ENCODE measurements at places on chromosomes 6 and 20.
A peak's percentile ranks its signal among the peaks of the same experiment; 100 is the strongest.

DNA sequence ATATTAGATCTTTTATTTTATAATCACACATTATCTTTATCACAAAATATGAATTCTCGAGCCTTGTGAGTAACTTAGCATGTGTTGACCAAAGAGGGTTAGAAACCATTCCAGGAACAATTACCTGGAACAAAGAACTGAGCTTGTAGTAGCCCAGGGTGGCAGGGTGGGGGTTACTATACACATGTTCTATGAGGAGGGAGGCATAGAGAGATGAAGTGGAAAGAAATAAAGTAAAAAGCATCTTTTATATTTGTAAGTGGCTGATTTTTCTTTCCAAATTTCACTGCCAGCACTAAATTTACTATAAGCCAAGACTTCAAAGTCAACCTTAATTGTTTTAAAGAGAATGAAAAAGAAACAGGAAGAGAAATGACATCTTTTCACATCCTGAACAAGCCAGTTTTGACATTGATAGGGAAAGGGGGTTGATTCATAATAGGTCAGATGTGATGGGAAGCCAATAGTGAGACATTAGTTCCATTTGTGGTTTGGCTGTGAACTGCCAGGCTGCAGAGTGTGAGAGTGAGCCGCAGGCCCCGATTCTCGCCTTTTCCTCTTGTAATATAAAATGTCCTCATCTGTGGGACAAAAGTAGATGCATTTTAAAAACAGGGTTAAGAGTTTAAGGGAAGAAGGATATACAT lies 52.7 kb upstream of the MYB start:
- peak; percentile 36 for DNase-seq

DNA sequence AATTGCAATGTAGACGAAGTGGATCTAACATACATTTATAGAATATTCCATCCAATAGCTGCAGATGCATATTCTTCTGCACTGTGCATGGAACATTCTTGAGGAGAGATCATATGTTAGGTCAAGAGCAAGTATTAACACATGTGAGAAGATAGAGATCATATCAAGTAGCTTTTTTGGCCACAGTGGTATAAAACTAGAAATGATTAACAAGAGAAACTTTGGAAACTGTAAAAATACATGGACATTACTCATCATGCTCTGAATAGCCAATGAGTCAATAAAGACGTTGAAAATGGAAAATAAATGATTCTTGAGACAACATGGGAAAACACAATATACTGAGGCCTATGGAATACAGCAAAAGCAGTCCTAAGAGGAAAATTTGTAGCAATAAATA lies 94.2 kb downstream of the STXBP5 start:
- DNase-seq, result no peak

GRCh38 chr6:35674594-35674993 lies 14.1 kb downstream of the FKBP5 start:
- no peak for DNase-seq

GRCh38 chr6:165245701-165246100 lies 63.7 kb downstream of the C6orf118 start:
- no peak for DNase-seq

- no peak for DNase-seq
Measured at GRCh38 chr20:25389858-25390537, 637 bp downstream of the ABHD12 start.

DNA sequence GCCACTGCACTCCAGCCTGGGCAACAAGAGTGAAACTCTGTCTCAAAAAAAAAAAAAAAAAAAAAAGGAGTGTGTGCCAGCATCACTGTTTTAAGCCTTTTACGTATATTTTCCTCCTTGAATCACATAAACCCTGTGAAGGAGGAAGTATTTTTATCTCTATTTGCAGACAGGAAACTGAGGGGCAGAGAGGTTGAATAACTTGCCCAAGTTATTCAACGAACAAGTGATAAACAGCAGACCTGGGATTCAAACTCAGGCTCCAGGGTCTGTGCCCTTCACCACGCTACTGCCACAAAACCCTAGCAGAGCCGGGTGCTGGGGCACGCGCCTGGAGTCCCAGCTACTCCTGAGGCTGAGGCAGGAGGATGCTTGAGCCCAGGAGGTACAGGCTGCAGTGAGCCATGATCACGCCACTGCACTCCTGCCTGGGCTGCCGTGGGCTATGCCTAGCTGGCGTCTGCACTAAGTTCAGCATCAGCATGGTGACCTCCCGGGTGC lies 9.4 kb upstream of the AVP start:
- peak; percentile 99 for DNase-seq

DNA sequence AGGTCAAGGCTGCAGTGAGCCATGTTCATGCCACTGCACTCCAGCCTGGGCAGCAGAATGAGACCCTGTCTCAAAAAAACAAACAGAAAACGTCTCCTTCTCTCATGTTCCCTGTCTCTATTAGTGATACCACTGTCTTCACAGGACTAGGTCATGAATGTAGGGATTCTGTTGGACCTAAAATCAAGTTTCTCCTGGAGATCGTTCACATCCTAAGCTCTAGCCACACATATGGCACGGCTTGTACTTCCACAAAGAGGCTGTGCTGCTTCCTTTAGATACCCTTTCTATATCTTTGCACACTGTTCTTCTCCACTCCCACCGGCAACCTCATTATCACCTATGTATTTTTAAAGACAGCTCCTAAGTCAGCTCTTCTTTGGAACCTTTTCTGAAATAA lies 96.5 kb downstream of the ADGRG6 start:
- DNase-seq, result no peak

GRCh38 chr20:61627791-61628415 lies 375.8 kb downstream of the CDH4 start:
- DNase-seq, result no peak

GRCh38 chr6:5175635-5176034 lies 85.1 kb downstream of the LYRM4 start:
- DNase-seq, result no peak

DNA sequence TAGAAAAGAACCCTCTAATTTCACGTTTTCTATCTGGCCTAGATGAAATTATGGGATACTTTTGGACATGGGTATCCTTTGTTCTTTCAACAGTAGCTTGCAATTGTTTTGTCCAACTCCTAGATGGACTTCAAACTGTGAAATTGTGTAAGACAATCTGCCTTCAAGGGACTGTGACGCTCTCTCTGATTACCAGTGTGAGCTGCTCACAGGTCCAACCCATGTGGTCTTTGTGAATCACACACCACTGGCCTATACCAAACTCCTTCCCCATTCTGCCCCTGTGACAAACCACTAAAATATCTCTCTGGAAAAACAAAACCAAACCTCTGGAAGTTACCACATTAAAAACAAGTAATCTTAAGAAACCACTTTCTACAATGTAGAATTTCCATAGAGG lies 59.5 kb downstream of the NINL start:
- DNase-seq, result no peak

- DNase-seq, result no peak
Measured at GRCh38 chr6:124203101-124203811, 399.6 kb downstream of the NKAIN2 start.

DNA sequence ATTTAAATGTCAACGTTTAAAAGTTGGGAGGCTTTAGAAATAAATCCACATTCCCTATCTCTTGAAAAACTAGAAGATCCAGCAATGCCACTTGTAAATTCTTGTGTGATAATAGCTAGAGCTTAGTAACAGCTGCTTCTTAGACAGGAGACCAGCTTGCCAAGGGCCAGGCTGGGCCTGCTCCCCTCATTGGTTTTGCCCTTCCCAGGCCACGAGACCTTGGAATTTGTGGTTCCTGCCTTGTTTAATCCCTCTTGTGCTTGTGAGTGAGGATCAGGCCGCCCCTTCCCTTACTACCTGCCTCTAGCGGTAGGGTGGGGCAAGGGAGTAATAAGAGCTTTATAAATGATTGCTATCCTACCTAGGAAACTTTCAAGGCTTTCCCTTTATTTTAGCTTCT lies 363.5 kb downstream of the SYNE1 start:
- DNase-seq, result no peak

GRCh38 chr6:14927398-14927797 lies 318.5 kb upstream of the JARID2 start:
- no peak for DNase-seq

DNA sequence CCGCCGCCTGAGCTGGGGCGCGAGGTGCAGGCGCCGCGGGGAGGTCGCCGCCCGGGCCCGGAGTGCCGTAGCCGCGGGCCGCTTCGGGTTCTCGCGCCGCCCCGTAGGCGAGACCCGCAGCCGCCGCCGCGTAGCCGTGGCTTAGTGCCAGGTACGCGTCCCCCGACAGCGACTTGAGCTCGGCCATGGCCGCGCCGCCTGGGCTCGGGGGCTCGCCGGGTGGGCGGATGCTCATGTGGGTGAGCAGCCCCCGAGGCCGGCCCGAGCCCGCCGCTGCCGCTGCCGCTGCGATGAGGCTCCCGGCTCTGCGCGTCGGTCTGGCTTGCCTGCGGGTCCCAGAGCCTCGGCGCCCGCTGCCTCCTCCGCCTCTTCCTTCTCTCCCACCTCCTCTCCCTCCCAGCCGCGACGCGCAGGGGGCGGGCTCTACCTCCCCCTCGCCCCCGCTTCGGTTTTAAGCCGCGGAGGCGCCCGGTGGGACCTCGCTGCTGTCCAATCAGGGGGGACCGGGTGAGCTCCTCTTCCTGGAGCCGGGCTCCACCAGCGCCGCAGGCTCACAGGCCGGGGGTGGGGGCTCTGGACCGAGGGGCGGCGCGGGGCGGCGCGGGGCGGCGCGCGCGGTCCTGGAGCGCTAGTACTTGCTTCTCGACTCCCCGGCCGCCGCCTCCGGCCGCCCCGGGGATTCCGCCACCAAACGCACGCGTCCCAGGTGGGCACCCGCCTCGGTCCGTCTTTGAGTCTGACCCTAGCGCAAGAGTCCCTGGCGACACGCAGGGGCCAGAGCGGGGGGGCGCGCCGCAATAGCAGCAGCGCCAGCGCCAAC lies at the start of gene BHLHE23:
Gene BHLHE23, minus strand, starts transcription at position 425 of the 820 bp plus-strand sequence. Its CDS starts 190 bp downstream, at position 235.
- no peak for DNase-seq

DNA sequence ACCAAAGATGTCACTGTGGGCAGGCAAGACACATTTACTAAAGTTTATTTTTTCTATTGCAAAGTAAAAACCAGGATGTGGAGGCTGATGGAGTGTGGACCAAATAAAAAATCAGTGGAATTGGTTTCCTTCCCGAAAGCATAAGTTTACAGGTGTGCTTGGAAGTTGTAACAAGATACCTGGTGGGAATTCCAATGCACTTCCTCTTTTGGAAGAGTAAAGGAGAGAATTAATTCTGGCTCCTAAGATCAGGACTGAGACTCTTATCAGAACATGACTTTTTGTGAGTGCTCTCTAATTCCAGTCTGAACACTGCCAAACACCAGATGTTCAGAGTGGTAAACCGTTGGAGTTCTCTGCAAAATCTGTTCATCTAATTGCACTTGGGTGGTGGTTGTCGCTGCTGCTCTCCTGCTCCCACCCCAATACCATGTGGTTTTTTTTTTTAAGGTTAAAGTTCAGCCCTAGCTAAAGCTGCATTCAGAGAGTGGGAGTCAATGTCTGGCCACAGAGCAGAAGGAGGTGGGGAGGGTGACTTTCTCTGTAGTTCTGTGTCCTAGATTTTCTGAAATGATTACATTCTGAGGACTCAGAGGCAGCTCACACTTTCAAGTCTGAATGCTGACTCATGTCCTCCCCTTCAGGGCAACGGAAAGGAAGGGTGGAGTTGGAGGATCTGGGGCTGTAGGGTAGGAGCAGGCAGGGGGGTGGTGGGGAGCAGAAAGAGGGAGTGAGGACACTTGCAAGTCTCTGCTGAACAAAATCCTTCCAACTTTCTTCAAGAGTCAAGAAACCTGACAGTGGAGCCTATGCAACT lies 275.8 kb upstream of the PRDM1 start:
- DNase-seq, result peak; percentile 92

GRCh38 chr20:4781211-4781610 lies 59.5 kb downstream of the PRND start:
- no peak for DNase-seq

GRCh38 chr6:43103253-43103876 lies 27.3 kb downstream of the PTK7 start:
- no peak for DNase-seq

GRCh38 chr6:30167101-30167500 lies 3.8 kb downstream of the TRIM15 start:
- no peak for DNase-seq

- DNase-seq, result no peak
Measured at GRCh38 chr6:68196645-68197044, 438.4 kb upstream of the ADGRB3 start.

GRCh38 chr6:72035486-72035885 lies 149.1 kb downstream of the RIMS1 start:
- DNase-seq, result no peak

GRCh38 chr6:56235245-56235644 lies 12.1 kb downstream of the COL21A1 start:
- DNase-seq, result no peak

GRCh38 chr6:41428996-41429421 lies 93.6 kb downstream of the NCR2 start:
- DNase-seq, result no peak

DNA sequence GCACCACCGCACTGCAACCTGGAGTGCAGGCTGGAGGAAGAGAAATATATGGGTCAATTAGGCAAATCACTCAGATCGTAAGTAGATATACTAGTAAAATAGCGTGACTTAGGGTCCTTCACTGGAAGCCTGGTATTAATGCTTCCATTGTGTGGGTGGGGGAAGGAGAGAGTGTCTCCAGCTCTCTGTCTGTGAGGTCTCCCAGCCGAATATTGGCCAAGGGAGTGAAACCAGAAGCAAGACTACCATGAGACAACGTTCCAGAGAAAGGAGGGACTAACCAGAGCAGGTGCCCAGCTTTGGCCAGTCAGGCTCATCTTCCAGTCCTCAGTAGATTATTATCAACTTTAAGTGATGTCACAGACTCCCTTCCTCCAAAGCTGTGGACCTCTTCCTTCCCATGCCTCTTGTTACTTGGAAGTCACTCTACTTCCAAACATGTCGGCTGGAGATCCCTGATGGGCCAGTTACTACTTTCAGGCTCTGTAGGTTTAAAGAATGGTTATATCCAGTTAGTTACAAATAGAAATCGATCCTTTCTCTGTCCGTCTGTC lies 28.8 kb downstream of the MTHFD1L start:
- DNase-seq, result no peak

DNA sequence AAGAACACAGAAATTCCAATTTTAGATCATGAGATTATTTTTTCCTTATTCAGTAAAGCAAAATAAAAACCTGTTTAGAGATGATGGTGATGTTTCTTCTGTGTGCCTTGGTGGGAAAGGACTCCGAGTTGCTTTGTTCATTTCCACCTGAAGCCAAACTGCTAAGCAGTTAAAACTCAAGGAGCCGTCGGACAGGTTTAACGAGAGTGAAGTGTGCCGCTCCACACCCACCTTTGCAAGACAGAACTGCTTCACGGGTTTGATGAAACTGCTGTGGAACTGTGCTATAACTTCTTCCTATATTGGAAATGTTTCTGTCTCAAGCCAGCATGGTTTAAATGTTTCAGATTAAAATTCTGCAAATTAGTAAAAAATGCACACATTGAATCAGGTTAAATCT lies 9.2 kb upstream of the DSP start:
- DNase-seq, result no peak

DNA sequence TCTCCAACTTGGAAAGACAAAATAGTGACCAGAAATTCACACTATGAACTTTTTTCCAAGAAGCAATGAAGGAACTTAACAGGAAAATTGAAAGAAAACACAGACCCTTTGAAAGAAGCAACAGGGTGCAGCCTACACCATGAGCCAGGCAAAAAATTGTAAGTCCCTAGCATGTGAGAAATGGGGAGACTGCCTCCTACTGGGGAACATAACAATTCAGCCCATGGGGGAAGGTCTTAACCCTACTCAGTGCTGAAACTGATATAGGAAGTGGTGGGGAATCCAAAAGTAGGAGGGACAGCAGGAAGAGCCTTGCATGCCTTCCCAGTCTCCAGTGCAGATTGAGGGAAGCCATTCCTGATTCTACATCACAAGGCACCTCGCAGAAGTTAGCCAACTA lies 235.1 kb upstream of the UFL1 start:
- no peak for DNase-seq

All from GF-D8 (cell line).